ENCODE measurements at places on chromosomes 2 and 18. TPM values are rescaled to one million over a fixed set of nuclear protein-coding genes. Genes with fewer than 3 reads are reported as not detected.

The EVX2 gene
- total RNA-seq: not detected

The LIMS3 gene
- 3.7 TPM for total RNA-seq

The GATA6 gene
- not detected for total RNA-seq

The MTA3 gene
- 15.7 TPM for total RNA-seq

- no peaks in the 10 kb centered on the region for H3K36me3 ChIP-seq
- DNase-seq: no peak
- no peak overlapping the region for H3K27ac ChIP-seq
- no peak overlapping the region for H3K4me3 ChIP-seq
- H3K27me3 ChIP-seq: peaks cover 16% of the 10 kb centered on the region
Observed at GRCh38 chr18:23684515-23685197, 4.6 kb upstream of the LAMA3 start.

- H3K4me1 ChIP-seq: peaks cover 7% of the 10 kb centered on the region
- no peak overlapping the region for H3K4me3 ChIP-seq
- H3K27me3 ChIP-seq: peaks cover 10% of the 10 kb centered on the region
- H3K36me3 ChIP-seq: no peaks in the 10 kb centered on the region
Observed at GRCh38 chr2:232502511-232502910, 14.9 kb upstream of the ECEL1 start.

DNA sequence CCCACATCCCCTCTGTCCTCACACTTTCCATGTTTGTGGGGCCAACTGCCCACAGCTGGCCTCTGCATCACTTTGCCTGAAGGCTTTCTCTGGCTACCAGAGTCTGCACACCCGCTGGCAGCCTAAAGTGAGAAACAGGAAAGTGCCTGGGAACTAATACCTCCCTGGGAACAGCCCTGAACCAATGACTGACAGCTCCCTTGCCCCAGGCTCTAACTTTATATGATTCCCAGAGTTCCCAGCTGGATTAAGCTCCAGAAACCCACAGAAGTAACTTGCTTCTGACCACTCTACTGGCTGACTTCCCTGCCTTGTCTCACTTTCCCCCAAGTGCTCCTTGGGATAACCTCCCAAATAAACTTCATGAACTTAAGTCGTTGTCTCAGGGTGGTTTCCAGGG is 159.6 kb upstream of the LMAN1 start:
- H3K4me1 ChIP-seq: no peaks in the 10 kb centered on the region
- no peaks in the 10 kb centered on the region for H3K27me3 ChIP-seq
- H3K36me3 ChIP-seq: no peaks in the 10 kb centered on the region

- no peak for DNase-seq
- no peak overlapping the region for H3K4me3 ChIP-seq
- no peaks in the 10 kb centered on the region for H3K27me3 ChIP-seq
- H3K27ac ChIP-seq: no peak overlapping the region
- H3K36me3 ChIP-seq: no peaks in the 10 kb centered on the region
Observed at GRCh38 chr2:206079699-206080465, 6.1 kb downstream of the INO80D start.

GRCh38 chr2:205803500-205803899 is 121.2 kb downstream of the NRP2 start:
- H3K4me3 ChIP-seq: no peak overlapping the region
- H3K4me1 ChIP-seq: no peaks in the 10 kb centered on the region
- DNase-seq: no peak
- H3K36me3 ChIP-seq: no peaks in the 10 kb centered on the region
- H3K27me3 ChIP-seq: no peaks in the 10 kb centered on the region

- H3K36me3 ChIP-seq: no peaks in the 10 kb centered on the region
- H3K27me3 ChIP-seq: no peaks in the 10 kb centered on the region
- H3K4me1 ChIP-seq: no peaks in the 10 kb centered on the region
Observed at GRCh38 chr18:3177902-3178687, 41.7 kb downstream of the MYOM1 start.

- no peaks in the 10 kb centered on the region for H3K27me3 ChIP-seq
- no peaks in the 10 kb centered on the region for H3K36me3 ChIP-seq
- no peak overlapping the region for H3K4me3 ChIP-seq
- H3K4me1 ChIP-seq: no peaks in the 10 kb centered on the region
Observed at GRCh38 chr2:15748736-15749323, 157.2 kb downstream of the DDX1 start.

DNA sequence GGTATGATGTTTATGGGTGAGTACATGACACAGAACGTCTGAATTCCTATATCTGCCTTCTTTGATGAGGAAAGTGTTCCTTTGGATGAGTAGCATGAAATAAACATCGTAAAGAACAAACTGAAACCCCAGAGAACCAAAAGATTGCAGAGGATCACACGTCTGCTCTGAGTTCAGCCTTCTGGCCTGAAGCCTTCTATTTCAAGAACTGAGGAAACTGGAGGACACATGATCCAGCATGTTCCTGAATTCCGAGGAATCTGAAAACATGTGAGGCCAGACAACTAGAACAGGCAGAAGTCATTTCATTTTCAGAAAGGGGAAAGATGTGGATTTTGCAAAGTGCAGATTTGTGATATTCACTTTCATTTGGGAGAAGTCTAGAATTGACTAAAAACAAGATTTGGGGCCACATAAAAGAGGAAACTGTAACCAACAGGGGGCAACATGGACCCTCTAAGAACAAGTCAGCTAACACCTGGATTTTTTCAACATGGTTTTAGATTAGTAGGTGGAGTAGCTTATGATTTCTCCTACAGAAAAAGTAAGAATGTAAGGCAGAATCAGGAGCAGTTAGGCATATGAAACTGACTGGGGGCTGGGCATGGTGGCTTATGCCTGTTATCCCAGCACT is 8.3 kb downstream of the SULT6B1 start:
- no peak overlapping the region for H3K4me3 ChIP-seq
- no peaks in the 10 kb centered on the region for H3K4me1 ChIP-seq
- no peaks in the 10 kb centered on the region for H3K36me3 ChIP-seq
- peaks cover 5% of the 10 kb centered on the region for H3K27me3 ChIP-seq

- DNase-seq: no peak
- H3K4me1 ChIP-seq: no peaks in the 10 kb centered on the region
- no peaks in the 10 kb centered on the region for H3K27me3 ChIP-seq
- no peaks in the 10 kb centered on the region for H3K36me3 ChIP-seq
- H3K4me3 ChIP-seq: no peak overlapping the region
Observed at GRCh38 chr2:200787351-200788120, 24.2 kb upstream of the BZW1 start.
